ENCODE measurements at places on chromosomes 5 and 9.

DNA sequence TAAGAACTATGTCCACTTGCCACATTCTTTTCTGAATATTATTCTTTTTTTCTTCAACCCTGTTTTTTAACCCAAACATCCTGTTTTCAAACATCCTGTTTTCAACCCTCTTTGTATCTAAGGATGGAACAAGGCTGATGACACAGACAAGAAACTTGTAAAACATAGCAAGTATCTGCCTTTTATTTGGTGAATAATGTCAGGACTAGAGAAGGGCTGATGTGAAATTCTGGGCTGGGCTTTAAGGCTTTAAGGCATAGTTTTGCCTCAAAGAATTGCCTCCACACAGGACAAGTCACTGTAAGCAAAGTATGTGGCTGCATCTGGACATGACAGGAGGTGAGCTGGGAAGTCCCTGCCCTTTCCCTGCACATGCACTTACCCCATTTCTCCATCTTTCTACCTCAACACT is 42.5 kb upstream of the RIC1 start:
- no peak for DNase-seq

DNA sequence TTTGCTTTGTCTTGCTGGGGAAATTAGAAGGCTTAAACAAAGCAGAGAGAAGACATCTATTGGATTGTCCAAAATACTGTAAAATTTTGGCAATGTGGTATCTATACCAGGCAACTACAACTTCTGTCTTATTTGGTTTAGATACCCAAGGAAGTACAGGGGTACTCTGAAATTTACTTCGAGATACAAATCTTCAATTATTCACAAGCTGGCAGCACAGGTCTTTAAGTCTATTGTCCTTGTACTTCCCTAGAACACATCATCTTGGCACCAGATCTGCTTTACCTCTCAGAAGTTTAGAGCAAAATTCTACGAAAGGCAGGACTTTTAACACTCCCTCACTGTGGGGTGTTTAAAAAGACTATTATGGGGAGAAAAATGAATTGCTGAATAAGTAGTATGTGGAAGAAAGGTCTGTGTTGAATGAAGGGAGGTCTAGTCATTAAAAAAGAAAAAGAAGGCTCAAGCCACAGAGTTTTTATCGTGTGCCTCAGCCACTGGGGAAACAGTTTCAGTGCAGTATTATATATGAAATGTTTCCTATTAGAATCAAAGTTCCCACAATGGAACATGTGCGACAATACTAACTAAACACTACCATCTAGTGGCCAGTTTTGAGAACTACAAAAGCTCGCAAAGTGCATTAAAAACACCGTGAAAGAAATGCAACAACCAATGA is 93.7 kb downstream of the PDE4D start:
- DNase-seq, result no peak

GRCh38 chr5:118956727-118957126 is 31.6 kb downstream of the DTWD2 start:
- DNase-seq, result no peak

DNA sequence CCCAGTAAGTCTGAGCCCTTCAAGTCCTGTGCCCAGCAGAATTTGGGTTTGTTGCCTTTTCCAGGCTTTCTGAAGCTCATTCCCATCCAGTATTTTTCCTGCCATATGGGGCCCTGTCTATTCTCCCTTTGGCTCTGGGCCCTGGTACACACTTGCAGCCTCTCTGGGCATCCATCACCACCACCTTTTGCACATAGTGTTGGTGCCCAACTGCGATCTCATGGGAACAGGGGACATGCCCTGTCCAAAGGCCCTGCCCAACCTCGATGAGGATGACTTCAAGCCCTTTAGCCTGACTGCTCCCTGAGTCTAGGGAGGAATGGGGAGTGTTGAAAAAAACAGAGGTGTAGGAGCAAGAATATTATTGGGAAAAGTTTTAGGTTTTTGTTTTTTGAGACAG is 11.5 kb downstream of the RGS3 start:
- no peak for DNase-seq

- DNase-seq, result no peak
These were observed 122.9 kb upstream of the ADAMTSL1 start for GRCh38 chr9:18350995-18351595.

DNA sequence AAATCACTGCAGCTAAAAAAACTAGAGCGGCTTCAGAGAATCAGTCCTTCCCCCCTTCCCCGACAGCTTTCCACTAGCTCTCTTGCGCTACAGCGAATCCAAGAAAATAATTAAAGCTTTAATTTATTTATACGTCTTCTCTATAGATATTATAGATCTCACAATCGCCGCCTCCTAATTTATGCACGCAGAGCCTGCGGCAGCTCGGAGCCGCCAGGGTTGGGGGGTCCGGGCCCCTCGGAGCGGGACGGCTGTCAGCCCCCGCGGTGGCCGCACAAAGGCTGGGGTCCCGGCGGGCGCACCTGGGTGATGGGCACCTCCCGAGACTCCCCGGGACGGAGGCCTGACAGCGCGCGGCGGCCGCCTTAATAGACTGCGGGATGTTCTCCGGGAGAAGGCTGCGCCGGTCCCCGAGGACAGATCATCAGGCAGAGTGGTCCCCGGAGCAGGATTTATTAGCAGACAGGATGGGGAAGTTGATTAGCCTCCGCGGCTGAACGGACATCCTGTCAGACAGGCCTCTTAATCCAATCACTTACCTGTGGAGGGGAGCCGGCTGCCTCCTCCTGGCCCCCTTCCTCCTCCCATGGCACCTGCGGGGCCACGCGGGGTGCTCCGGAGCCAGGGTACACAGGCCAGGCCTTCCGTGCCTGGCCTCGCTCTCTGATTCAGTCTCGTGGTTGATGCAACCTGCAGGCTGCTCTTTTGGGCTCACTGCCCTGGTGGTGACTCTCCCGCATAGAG is 166.8 kb downstream of the MELK start:
- no peak for DNase-seq

- no peak for DNase-seq
These were observed 45.6 kb upstream of the PTGER4 start for GRCh38 chr5:40634154-40634553.

DNA sequence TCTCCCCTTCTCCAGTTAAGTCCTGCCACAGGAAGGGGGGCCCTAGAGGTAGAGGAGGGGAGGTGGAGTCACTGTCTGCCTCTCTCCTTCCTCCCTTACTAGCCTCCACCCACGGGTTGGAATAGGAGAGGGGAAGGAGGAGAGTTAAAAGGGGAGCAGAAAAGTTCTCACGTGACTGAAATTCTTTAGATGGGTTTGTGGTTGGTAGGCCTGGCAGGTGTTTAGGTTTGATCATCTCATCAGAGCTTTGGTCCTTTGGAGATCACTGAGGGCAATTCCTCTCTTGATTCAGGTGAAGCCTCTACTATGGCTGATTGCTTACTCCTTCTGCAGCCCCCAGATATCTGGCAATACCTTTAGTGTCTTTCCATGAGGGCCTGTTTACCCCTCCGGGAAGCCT is 24.9 kb upstream of the C5orf63 start:
- no peak for DNase-seq

DNA sequence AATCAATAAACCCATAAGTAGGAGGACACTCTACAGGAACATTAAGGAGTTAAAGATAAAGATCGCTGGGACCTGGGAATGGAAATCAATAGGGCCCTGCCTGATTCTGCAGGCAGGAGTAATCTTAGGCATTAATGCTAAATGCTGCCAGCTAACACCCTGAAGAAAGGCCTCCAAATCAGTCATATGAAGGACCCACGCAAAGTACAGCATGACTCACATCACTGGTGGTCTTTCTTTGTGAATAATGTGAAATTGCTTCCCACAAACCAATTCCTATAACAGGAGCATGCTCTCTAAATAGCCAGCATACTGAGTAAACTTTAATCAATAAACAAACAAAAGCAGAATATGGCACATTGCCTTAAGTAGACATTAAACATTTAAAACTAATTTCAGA is 172.3 kb downstream of the SEMA5A start:
- DNase-seq, result no peak

DNA sequence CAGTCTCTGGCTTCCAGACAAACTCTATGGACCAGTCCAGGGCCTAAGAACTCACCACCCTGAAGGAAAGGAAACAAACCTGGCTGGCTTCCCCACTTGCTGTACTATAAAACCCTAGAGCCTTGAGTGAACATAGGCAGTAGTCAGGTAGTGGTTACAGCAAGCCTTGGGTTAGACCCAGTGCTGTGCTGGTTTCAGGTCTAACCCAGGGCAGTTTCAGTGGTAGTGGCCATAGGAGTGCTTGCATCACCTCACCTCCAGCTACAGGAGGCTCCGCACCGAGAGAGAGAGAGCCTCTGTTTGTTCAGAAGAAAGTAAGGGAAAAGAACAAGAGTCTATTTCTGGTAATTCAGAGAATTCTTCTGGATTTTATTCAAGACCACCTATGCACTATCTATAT is 714.1 kb upstream of the CDH10 start:
- DNase-seq, result no peak

GRCh38 chr9:92666912-92667532 is 2.9 kb downstream of the IPPK start:
- no peak for DNase-seq

- DNase-seq, result no peak
These were observed 42.6 kb downstream of the MLLT3 start for GRCh38 chr9:20579524-20580314.

GRCh38 chr5:111953351-111954127 is 196.5 kb upstream of the NREP start:
- no peak for DNase-seq

DNA sequence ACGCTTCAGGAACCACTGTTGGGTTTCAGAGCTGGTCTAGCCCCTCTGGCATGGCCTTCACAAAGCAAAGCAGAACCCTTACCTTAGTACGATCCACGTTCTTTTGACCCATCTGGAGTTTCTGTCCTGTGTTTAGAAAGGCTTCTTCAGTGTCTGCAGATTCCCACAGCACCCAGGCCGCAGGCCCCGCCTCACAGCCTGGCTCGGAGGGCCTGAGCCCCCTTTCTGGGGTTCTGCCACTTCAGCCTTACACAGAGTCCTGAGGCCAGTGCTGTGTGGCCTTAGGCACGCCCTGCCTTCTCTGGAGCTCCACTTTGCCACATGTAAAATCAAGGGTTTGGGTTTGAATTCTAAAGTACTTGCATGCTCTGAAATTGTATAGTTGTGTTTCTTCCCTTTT is 31.6 kb upstream of the PRDM12 start:
- no peak for DNase-seq

DNA sequence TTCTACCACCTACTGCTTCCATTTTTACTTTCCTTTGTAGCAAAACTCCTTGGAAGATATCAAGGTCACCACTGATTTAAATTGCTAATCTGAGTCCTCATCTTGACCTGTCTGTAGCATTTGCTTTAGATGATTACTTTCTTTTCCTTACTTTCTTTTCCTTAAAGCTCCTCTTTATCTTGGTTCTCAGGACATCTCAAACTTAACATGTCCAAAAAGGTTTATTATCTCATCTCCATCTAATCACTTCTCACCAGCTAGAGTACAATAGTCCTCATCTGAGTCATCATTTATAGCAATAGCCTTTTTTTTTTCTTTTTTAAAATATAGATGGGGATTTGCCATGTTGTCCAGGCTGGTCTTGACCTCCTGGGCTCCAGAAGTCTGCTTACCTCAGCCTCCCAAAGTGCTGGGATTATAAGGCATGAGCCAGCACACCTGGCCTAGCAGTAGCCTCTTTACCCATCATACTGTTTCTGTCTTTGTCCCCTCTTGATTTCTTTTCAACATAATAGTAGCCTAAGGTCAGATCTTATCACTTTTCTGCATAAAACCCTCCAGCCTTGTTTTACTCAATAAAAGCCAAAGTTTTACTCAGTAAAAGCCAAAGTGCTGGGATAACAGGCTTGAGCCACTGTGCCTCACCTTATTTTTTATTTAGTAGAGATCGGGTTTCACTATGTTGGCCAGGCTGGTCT is 32.9 kb upstream of the GPR21 start:
- no peak for DNase-seq

- no peak for DNase-seq
These were observed 164.3 kb downstream of the MUSK start for GRCh38 chr9:110832926-110833325.

DNA sequence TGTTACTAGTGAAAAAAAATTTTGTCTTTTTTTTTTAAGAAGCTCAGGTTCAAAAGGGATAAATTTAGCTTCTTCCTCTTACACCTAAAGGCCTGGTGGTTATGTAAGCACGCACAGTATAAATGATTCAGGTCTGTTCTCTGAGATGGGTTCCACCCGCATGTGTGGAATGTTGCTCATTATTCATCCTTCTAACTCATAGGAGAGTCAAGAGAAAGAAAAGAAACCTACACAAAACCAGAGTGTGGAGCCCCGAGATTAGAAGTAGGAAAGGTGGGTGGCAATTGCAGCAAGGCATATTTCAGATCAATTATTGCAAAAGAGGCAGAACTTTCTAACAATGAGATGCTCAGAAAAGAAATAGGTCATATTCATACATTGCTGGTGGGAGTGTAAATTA is 13.5 kb downstream of the PLAC8L1 start:
- no peak for DNase-seq

GRCh38 chr5:18761801-18762200 is 1127.5 kb downstream of the TAF11L14 start:
- no peak for DNase-seq

DNA sequence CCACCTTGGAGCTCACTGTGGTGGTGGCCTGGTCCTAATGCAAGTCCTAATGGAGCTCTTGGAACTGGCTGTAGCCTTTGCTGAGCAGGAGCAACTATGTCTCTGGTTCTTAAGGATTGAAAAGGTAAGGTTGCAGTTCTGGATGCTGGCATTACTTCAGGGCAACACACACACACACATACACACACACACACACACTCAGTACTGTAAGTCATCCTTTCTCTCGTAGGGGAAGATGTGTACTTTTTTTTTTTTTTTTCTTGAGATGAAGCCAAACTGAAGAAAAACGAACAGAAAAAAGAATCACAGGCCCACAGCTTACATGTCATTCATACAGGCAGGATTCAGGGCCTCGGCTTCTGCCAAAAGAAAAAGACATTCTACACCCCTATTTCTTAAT is 81.1 kb upstream of the RPS23 start:
- no peak for DNase-seq

- no peak for DNase-seq
These were observed 7.5 kb upstream of the PFDN1 start for GRCh38 chr5:140310434-140310833.

GRCh38 chr9:110104261-110104809 is 103.6 kb downstream of the C9orf152 start:
- no peak for DNase-seq

GRCh38 chr5:38878391-38879077 is 32.7 kb downstream of the OSMR start:
- DNase-seq, result no peak

GRCh38 chr5:72149742-72150141 is 42.5 kb downstream of the MAP1B start:
- DNase-seq, result no peak

- no peak for DNase-seq
These were observed 26.1 kb downstream of the SPDL1 start for GRCh38 chr5:169609716-169610115.

All from CD8-positive, alpha-beta memory T cell (primary cell).